H7 (cell line): ENCODE measurements at places on chromosomes 6 and 20. TPM values are rescaled to one million over a fixed set of nuclear protein-coding genes. Genes with fewer than 3 reads are reported as not detected.
A peak's percentile ranks its signal among the peaks of the same experiment; 100 is the strongest.

GRCh38 chr6:100506651-100507050 is 41.9 kb upstream of the SIM1 start:
- no peak for DNase-seq

- DNase-seq, result no peak
Measured at GRCh38 chr20:59333260-59333845, 32.9 kb downstream of the EDN3 start.

DNA sequence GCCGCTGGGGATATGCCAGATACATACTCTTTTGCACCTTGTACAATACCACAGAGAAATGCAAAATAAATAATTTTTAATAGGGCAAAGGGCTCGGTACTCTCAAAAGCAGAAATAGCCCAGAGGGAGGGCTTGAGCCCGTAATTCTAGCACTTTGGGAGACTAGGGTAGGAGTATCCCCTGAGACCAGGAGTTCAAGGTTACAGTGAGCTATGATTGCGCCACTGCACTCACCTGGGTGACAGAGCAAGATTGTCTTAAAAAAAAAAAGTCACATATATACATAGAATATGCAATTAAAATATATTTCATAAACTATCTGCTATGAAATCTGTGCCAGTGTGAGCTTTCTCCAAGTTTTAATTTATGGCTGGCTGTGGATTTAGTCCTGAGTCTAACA is 818 bp upstream of the TRMT11 start:
- DNase-seq, result no peak

GRCh38 chr20:3218307-3218988 is 9.2 kb downstream of the ITPA start:
- DNase-seq, result peak; percentile 99

GRCh38 chr6:4412488-4412887 is 277.1 kb upstream of the ECI2 start:
- DNase-seq, result no peak

DNA sequence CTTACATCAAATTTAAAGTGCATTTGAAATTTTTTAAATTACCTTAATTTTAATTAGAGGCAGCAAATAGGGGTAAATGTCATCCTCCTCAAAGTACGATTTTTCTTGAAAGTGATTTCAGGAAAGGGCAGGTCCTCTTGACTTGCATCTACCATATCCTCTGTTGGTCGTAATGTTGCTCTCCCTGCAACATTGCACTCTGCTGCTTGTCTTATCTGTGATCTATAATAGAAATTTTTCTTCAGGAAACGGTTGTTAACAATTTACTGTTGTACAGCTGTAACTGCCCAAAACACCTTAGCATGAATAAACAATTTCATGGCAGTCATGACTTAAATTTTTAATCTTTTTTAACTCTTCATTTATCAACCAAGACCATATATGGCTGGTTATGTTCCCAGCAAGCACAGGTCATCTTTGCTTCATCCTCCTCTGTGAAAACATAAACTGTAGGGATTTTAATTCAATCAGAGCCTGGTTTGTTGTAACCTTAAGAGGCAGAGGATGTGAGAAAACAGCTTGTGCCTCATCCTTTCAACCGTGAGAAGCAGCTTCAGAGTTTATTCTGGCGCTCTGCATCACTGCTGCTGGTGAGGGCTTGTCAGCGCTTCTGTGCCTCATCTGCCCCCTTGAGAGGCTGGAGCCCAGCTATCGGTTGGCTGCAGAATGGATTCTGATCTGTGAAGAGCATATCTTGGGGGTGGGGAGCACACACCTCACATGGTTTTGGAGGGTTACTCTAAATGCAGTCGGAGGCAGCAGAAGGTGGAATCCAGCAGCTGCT is 56.0 kb downstream of the CTNNBL1 start:
- no peak for DNase-seq

The CGA gene
- not detected in 2 replicates for total RNA-seq

The SERPINB1 gene
- total RNA-seq, result 13.6 and 14.1 TPM in 2 replicates

The GSTA2 gene
- total RNA-seq, result not detected in 2 replicates

The COQ3 gene
- 10.1 and 11.7 TPM in 2 replicates for total RNA-seq

The OPRL1 gene
- 2.4 and 4.4 TPM in 2 replicates for total RNA-seq

The PKIB gene
- total RNA-seq, result 62.9 and 64.9 TPM in 2 replicates
